T-helper 1 cell (primary cell): ENCODE measurements at places on chromosomes 13 and 19.

DNA sequence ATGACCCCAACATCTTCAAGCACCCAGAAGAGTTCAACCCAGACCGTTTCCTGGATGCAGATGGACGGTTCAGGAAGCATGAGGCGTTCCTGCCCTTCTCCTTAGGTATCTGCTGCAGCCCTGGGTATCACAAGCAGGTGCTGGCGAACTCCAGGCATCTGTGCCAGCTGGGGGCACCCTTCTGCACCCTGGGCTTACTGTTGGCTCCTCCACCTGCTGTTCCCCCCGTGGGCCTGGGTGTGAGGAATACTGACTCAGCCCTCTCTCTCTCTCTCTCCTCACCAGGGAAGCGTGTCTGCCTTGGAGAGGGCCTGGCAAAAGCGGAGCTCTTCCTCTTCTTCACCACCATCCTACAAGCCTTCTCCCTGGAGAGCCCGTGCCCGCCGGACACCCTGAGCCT is 13.0 kb downstream of the CYP2S1 start:
- no peak for DNase-seq

DNA sequence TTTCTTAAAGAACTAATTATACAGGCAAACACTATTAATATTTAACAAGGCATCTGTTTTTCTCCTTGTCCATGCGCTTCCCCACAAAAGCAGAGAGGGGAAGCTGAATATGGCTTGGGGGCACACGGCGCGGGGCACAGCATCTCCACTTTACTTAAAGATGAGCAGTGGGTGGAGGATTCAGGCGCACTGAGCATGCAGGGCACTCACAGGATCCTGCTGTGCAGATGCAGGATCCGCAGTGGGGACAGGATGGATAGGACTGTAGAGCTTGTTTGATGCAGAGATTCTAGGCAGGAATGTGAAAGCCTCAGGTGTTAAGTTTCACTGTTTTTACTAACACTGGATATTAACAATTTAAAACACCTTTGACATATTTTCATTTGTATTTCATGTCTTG is 43.3 kb downstream of the ATP11A start:
- DNase-seq = no peak

- DNase-seq = no peak
These were observed 13.7 kb downstream of the RNASEH2B start for GRCh38 chr13:50923272-50923671.

- DNase-seq = no peak
These were observed 216.3 kb downstream of the RGCC start for GRCh38 chr13:41673640-41674039.

DNA sequence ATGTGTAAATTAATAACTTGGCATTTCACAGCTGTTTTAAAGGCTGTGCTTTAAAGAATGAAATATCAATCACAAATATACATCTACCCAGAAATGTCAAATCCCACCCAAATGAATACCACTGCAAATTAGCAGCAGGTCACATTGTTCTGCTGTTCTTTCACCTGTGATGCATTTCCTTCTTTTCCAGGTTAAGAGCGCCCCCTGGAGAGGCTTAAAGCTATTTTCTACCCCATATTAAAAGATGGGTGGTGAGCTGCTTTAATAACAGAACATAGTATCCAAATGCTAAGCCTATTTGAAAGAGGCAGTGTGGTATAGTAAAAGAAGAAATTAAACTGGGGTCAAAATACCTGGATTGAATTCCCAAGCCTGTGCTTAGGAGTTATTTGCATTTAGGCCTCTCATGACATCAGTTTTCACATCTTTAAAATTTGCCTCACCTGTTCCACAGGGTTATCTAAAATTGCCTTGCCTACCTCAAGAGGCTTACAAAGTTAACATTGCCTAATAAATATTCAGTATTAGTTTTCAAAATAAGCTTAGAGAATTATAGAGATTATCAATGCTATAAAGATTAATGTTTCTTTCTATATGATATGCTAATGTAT is 396.9 kb upstream of the SLITRK5 start:
- DNase-seq = no peak

- DNase-seq = no peak
These were observed 159.0 kb downstream of the USP12 start for GRCh38 chr13:27012482-27013197.

- DNase-seq = no peak
These were observed 54.6 kb downstream of the SPATA13 start for GRCh38 chr13:24215126-24215525.

GRCh38 chr19:23263870-23264590 is 13.8 kb upstream of the ZNF724 start:
- DNase-seq = no peak

GRCh38 chr13:103895835-103896531 is 829.8 kb upstream of the SLC10A2 start:
- no peak for DNase-seq

DNA sequence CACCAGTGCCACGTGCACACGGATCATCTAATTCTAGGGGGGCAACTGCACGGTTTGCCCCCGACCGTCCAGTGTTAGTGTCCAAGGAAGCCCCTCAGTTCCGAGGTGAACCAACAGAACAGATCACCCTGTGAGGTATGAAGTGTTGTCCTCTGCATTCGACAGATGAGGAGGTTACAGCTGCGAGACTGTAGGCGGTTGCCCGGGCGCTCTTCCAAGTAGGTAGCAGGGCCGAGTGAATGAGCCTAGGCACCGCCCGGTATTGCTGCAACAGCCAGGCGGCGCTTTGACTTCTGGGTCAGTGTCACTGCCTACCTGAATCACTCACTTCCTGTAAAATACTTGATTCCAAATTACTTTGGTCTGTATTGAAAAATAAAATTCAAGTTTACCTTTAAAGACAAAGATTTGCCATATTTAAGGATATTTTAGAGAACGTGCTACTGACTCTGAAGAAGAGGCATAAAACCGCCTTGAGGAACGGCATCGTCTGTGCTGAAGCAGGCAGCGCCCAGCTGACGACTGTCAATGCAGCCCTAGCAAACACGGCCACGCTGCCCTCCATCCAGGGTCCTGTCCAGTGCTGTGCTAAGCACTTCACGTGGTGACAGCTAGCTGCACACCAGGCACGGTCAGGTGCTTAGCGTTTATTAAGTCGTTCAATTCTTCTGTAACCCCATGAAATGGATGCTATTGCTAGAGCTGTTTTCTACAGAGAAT is 19.3 kb upstream of the RASA3 start:
- no peak for DNase-seq

GRCh38 chr13:36907821-36908220 is 12.2 kb downstream of the SMAD9 start:
- DNase-seq = no peak

DNA sequence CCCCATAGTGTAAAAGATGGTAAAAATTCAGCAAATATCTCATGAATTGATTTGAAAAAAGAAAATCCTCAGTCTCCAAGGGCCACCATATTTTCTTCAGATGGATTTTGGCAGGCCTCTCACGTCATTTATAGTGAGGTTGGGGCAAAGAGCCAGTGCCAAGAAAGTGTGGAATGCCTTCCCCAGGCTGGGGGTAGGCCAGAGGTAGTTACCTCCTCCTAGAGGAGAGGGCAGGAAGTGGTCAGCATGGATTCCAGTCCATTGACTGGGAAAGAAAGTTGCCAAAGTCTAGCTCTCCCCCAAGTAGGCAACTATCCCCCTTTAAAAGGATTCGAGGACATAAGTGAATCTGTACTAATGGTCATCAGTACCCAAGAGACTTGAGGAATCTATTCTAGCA is 68.4 kb upstream of the KCTD4 start:
- DNase-seq = no peak

DNA sequence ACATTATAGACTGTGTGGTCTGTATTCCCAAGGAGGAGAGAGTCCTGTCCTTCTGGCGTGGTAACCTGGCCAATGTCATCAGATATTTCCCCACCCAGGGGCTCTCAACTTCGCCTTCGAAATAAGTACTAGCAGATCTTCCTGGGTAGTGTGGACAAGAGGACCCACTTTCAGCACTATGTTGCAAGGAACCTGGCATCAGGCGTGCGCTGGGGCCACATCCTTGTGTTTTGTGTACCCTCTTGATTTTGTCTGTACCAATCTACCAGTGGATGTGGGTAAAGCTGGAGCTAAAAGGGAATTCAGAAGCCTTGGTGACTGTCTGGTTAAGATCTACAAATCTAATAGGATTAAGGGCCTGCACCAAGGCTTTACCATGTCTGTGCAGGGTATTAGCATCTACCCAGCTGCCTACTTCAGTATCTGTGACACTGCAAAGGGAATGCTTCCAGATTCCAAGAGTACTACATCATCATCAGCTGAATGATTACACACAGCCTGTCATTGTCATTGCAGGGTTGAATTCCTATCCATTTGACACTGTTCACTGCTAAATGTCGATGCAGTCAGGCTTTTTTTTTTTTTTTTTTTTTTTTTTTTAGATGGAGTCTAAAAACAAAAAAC is 148.0 kb downstream of the PRR20E start:
- no peak for DNase-seq

DNA sequence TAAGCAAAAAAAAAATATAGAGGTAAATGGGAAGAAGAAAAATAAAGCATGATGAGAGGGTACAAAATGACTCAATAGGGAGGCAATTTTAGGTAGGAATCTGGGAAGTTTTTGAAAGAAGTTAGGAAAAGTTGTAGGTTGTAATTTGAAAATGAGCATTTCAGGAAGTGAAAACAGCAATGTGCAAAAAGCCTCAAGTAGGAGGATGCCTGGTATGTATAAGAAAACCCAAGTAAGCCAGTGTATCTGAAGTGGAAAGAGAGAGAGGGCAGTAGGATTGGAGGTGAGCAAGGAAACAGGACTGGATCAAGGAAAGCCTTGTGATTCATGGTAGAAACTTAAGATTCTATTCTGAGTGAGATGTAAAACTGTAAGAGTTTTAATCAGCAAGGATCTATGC is 121.6 kb upstream of the SPRY2 start:
- no peak for DNase-seq

- DNase-seq = no peak
These were observed 14.9 kb downstream of the POP4 start for GRCh38 chr19:29620931-29621351.

GRCh38 chr19:29506619-29506911 is 19.2 kb upstream of the VSTM2B start:
- DNase-seq = no peak

DNA sequence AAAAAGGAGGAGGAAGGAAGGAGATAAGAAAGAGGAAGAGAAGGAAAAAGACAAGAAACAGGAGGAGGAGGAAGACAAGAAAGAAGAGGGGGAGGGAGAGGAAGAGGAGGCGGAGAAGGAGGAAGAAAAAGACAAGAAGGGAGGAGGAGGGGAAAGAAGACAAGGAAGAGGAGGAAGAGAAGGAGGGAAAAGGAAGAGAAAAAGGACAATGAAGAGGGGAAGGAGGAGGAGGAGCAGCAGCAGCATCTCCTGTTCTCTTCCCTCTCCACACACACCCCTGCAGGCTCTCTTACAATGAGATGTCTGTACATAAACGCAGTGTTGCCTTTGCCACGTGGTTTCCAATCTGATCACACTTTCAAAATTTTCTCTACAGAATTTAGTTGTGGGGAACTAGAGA is 66.6 kb downstream of the RUBCNL start:
- no peak for DNase-seq

GRCh38 chr19:49680421-49681351 is 3.6 kb downstream of the PRMT1 start:
- DNase-seq = peak; percentile 91

DNA sequence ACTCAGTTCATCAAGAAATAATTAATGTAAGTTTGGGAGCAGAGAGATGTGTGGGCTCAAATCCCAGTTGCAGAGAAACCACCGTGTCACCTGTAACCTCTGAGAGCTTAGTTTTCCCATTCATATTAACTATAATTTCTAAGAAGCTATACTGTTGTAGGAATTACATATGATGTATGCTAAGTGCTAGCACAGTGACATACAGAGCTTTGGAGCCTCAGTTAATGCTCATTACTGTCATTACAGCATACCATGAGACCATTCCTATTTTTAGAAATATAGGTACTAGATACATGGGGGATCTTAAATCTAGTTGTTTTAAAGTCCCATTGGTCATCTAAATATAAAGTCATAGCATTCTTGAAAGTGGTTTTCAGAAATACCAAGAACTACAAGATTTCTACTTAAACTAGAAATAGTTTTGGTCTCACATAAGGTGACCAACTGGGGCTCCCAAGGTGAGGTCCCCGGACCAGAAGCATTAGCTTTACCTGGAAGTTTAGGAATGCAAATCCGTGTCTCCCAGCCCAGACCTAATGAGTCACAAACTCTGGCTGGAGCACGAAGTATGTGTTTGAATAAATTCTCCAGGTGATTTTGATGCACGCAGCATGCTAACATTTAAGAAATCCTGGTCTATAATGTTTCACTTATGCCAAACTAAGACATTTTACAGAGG is 144.6 kb downstream of the LACC1 start:
- DNase-seq = no peak

GRCh38 chr13:33228648-33229445 is 56.7 kb downstream of the STARD13 start:
- peak; percentile 3 for DNase-seq

GRCh38 chr19:1156305-1156801 is 17.7 kb downstream of the SBNO2 start:
- DNase-seq = no peak

GRCh38 chr13:45138282-45138681 is 18.0 kb downstream of the GTF2F2 start:
- DNase-seq = no peak

GRCh38 chr19:54660964-54661363 is 1.8 kb upstream of the LILRB4 start:
- DNase-seq = no peak

DNA sequence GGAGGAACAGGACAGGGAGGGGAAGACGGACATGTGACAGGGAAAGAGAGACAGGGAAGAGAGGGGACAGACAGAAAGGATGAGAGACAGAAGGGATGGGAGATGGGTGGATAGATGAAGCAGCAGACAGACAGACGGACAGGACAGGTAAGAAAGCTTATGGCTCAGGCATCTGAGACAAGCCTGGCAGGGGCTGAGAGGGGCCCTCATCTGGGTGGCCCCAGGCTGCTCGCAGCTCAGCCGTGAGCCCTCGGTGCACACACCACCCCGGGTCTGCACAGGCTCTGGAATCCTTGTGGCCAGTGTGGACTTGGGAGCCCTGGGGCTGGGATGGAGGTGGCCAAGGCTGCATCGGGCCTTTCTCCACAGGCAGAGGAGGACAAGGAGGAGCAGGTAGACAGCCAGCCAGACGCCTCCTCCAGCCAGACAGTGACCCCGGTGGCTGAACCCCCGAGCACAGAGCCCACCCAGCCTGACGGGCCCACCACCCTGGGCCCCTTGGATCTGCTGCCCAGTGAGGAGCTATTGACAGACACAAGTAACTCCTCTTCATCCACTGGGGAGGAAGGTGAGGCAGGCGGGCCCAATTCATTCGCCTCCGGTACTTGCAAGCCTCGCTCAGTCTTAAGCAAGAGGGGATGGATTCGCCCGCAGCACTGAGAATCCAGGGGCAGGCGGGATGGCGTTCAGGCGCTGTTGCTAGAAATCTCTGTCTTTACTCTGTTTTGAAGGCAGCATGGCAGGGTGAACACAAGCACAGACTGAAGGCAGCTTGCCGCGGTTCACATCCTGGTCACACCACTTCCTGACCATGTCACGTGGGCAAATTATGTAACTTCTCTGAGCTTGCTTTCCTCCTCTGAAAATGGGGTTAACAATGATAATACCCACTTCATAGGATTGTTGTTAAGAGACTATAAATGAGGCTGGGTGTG is 14.0 kb downstream of the GRAMD1A start:
- peak; percentile 81 for DNase-seq

- DNase-seq = no peak
These were observed 28.6 kb upstream of the TCF3 start for GRCh38 chr19:1680976-1681375.
